ENCODE measurements at places on chromosomes 11 and 22. TPM values are rescaled to one million over a fixed set of nuclear protein-coding genes. Genes with fewer than 3 reads are reported as not detected.

- DNase-seq: no peak
These were observed 44.9 kb downstream of the CSTPP1 start for GRCh38 chr11:46981436-46981835.

DNA sequence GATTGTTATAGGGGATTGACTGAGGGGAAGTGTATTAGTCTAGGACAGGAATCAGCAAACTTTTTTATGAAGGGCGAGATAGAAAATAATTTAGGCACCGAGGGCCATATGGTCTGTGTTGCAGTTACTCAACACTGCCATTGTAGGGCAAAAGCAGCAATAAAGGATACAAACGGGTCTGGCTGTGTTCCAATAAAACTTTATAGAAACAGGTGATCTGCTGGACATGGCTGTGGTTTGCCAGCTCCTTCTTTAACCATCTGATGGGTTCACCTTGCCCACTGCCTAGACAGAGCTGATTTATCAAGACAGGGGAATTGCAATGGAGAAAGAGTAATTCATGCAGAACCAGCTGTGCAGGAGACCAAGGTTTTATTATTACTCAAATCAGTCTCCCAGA, 20.0 kb downstream of the PRR5L start:
- DNase-seq: no peak

DNA sequence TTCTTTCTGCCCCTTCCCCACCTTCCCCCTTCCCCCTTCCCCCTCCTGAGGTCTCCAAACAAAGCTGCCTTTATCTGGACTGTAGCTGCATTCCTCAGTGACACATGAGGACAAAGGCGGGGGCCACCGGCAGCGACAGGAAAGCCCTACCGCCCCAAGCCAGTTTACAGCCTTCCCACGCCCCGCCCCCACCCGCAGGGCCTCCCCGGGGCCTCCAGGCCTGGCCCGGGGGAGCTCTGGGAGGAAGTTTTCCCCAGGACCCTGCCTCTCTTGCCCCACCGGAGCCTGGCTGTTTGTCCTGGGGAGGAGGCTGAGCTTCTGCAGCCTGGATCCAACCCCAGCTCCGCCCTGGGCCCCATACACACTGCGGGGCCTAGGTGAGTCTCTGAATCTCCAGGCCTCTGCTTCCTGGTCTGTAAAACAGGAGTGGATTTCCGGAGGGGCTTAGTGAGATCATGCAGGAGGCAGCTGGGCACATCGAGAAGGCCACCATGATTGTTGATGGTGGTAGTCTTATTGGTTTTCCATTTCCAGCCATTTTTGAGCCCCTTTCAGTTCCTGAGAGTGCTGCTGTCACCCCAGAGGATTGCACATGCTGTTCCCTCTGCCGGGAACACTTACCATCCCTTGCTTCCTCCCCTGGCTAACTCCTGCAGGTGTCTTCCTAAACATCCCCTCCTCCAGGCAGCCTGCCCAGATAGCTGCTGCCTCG, 130.7 kb downstream of the MN1 start:
- peak; percentile 75 for DNase-seq

DNA sequence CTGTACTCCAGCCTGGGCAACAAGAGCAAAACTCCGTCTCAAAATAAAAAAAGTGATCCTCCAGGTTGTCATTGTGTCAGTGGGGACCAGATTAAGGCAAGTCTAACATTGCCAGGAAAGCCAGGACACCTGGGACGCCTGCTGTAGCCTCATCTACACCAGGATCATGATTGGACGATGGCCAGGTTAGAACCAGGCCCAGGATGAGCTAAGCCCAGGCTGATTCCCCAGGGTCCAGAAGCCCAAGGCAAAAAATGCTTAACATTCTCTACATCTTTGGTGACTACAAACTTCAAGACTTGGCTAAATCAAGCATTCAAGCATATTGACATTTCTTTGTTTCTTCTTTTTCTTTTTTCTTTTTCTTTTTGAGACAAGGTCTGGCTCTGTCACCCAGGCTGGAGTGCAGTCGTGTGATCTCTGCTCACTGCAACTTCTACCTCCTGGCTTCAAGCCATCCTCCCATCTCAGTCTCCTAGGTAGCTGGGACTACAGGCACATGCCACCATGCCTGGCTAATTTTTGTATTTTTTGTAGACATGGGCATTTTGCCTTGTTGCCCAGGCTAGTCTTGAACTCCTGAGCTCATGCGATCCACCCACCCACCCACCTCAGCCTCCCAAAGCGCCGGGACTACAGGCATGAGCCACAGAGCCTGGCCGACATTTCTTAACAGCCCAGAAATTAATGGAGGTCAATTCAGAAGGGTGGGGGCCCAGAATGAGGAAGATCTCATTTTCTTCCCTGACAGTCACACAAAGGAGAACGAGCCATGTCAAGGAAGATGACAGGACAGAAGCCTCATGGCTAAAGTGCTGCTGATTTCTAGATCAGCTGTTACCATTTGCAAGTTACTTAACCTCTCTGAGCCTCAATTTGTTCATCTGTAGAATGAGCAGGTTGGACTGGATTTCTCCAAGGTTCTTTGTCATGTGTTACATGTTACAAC, 12.5 kb upstream of the PTPRJ start:
- DNase-seq: no peak

DNA sequence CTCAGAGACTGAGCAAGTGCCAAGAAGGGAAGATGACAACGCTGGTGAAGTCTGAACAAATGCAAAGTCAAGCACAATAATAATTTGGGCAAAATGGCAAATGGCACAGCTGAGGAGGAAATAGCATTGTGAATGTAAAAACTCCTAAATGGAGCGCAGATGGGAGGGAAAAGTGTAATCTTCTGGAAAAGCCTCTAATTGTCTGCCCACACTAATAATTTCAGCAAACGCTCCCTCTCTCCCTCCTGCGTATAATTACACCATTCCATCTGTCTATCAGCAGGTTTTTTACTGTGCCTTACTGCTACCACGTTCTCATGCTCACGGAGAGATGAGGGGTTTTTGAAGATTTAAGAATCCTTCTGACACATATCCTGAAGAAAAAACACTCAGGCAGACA, 302.6 kb downstream of the KIRREL3 start:
- DNase-seq: no peak

GRCh38 chr11:34075178-34075820, 23.8 kb downstream of the CAPRIN1 start:
- DNase-seq: no peak

DNA sequence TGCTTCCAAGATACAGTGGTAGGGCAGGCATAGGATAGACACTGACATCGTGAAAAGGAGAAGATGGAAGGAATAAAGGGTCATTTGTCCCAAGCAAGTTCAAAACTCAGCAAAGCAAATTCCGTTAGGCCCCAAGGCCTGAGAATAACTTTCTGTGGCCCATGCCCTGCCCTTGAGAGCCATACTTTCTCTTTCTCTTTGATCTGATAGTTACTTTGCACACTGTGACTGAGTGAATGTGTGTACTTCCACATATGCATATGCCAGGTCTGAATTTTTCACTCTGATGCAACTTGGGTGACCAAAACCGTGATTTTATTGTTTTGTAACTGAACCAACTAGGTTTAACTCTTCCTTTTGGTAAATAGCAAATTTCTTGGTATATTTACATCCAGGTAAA, 371.5 kb downstream of the RAB38 start:
- no peak for DNase-seq

DNA sequence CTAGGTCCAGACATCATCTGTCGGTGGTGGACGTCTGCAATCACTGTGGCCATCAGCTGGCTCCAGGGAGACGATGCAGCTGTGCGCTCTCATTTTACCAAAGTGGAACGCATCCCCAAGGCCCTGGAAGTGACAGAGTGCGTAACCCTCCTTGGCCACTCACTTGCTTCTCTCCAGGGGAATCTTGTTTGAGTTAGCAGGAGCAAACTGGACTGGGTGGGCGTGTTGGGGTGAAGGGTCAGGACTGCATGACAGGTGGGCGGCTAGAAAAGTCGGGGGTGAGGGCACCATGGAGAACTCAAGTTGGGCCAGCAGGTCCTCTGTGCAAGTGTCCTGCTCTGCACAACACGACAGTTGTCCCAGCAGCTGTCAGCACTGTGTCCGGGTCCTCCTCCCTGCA, 16.2 kb downstream of the SHISA8 start:
- DNase-seq: no peak

DNA sequence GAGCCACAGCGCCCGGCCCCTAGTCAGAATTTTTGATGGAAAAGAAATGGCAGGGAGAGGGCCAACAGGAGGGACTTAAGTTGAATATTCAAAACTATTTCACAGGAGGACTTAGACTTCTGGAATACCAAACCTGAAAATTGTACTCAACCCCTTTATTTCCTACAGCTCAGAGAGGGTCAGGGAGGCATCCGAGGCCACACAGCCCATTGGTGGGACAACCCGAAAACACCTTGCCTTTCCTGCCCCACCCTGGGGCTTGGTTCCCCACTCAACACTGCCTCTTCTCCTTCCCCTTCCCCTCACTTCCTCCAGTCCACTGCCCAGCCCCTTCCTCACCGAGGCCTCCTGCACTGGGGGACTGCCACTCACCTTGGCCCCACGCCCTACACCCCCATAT, 1.4 kb downstream of the NAALADL1 start:
- no peak for DNase-seq

DNA sequence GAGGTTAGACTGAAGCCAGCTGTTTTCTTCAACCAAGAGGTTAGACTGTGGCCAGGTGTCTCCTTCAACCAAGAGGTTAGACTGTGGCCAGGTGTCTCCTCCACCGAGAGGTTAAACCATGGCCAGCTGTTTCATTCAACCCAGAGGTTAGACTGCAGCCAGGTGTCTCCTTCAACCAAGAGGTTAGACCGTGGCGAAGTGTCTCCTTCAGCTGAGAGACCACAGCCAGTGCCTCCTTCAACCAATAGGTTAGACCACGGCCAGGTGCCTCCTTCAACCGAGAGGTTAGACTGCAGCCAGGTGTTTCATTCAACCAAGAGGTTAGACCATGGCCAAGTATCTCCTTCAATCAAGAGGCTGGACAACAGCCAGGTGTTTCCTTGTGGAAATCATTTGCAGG, 498.1 kb downstream of the TBC1D22A start:
- no peak for DNase-seq

GRCh38 chr11:83678831-83679584, 392.8 kb upstream of the CCDC90B start:
- DNase-seq: no peak

DNA sequence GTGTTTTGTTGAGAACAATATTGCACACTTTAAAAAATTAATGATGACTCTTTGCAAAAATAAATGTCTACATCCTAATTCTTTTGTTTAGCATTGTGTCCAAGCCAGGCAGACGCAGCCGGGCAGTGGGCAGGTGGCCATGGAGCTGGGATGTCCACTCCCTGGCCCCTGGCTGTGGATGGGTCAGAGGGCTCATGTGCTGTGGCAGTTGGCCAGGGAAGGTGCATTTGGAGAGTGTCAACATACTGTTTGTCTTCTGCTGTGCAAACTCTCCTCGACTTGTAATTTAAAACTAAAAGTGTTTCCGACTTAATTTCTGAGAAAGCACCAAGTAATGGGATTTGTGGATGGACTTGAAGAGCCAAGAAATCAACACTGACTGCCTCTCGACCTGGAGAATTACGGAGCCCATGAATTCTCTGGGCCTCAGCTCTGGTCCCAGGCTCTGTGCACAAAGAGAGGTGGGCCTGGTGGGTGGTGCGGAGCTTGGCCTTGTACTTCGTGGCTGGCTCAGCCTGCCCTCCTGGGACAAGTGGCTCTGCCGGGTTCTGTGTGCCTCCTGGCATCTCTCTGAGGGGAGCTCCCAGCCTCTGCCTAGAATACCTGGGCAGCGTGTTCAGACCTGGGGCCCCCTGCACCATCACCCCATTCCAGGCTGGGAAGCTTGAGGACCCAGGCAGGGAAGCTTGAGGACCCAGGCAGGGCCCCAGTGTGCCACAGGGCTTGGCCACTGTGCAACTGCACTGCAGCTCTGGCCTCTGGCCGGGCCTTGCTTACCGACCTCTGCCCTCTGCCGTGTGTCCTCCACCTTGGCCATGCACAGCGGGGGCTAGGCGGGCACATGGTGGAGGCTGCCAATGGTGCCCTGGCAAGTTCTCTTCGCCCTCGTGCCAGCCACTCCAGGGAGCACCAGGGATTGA, 46.4 kb downstream of the RTN4R start:
- no peak for DNase-seq

GRCh38 chr22:28094771-28095170, 175.7 kb upstream of the PITPNB start:
- DNase-seq: no peak

DNA sequence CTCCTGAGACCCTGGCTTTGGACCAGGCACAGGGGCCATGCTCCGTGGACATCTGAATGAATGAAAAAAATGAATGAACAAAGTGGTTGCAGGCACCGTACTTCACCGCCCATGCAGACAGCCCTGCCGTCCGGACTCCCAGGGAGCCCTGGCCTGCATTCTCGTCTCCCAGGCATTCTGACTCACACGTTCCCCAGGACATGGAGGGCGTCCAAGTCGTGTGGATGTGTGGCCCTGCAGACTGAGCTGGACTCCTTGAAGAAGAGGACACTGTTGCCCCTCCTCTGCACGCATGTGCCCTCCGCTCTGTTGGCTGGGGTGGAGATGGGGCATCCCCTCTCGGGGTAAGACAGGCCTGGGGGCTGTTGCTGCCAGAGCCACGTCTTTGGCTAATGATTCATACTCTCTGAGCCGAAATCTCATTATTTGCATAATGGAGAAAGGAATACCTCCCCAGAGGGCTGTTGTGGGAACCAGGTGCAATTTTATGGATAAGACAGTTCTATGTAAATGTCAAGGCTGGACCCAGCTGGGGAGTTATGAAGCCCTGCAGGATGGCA, 49.7 kb downstream of the RTL6 start:
- no peak for DNase-seq

- no peak for DNase-seq
These were observed 205.8 kb downstream of the CADM1 start for GRCh38 chr11:115298300-115299012.

DNA sequence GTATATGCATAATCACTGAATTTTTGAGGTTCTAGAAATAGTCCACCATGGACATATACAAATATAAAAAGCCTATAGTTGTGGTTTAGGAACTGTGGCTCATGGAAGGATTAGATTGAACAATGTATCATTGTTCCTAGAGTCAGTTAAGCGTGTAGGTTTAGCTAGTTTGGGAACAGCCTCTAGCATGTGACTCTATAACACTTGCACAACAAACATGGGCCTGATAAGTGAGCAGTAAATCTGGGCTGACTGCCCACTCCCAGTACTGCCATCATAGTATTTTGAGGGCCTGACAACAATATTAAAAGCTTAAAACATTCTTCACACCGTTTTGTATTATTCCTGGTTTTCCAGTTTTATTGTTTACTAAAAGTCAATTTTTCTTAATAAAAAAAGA, 47.0 kb downstream of the YAP1 start:
- no peak for DNase-seq

The OR10D3 gene
- not detected for polyA plus RNA-seq

The C11orf91 gene
- not detected for polyA plus RNA-seq

The PATE4 gene
- not detected for polyA plus RNA-seq

The P4HA3 gene
- 1.6 TPM for polyA plus RNA-seq

The C11orf16 gene
- polyA plus RNA-seq: 0.56 TPM

The DRAP1 gene
- 109 TPM for polyA plus RNA-seq

The MISFA gene
- polyA plus RNA-seq: 7.5 TPM

The INS gene
- polyA plus RNA-seq: not detected

The BAD gene
- 36.7 TPM for polyA plus RNA-seq

The FGF4 gene
- polyA plus RNA-seq: not detected

The EXT2 gene
- 68.2 TPM for polyA plus RNA-seq

The VWA5A gene
- 12.0 TPM for polyA plus RNA-seq

The KCNJ1 gene
- polyA plus RNA-seq: 65.7 TPM

The TSPAN32 gene
- 2.7 TPM for polyA plus RNA-seq
